ENCODE measurements at places on chromosomes 11 and 22.

GRCh38 chr11:113048820-113049768 is 87.9 kb downstream of the NCAM1 start:
- DNase-seq = no peak

DNA sequence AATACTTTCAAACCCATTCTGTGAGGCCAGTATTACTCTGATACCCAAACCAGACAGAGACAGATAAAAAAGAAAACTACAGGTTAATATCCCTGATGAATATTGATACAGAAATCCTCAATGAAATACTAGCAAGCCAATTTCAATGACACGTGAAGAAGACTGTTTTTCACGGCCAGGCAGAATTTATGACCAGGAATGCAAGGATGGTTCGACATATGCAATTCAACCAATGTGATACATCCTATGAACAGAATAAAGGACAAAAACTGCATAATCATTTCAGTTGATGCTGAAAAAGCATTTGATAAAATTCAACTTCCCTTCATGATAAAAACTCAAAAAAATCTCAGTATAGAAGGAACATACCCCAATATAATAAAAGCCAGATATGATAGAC is 44.5 kb downstream of the SLC22A24 start:
- DNase-seq = no peak

DNA sequence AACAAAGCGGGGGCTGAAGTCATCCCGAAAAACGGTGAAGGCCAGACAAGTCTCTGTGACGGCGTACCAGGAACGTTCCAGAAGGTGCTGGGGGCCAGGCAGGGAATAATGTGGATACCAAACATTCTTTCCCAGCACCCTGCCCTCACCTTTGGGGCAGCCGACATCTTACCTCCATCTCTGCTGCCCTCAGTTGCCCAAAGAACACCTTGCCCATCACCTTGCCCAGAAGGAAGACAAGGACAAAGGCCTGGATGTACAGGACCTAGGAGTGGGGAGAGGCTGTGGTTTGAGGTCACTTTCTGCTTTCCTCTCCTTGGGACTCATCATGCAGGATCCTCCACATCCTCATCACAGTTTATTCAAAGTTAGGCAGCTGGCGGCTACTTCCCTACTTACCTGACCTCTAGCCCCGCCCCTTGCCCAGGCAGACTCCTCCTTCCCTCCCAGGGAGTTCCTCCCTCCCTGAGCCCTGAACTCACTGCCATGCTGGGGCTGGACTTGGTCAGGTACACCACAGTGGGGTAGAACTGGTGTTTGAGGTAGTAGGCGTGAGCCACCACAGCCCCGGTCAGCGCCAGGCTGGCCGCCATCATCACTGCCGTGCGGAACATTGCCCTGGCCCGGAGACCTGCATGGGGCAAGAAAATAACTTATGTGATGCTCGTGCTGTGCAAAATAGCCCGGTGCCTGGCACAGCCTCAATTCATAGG is 1.2 kb downstream of the SYVN1 start:
- no peak for DNase-seq

DNA sequence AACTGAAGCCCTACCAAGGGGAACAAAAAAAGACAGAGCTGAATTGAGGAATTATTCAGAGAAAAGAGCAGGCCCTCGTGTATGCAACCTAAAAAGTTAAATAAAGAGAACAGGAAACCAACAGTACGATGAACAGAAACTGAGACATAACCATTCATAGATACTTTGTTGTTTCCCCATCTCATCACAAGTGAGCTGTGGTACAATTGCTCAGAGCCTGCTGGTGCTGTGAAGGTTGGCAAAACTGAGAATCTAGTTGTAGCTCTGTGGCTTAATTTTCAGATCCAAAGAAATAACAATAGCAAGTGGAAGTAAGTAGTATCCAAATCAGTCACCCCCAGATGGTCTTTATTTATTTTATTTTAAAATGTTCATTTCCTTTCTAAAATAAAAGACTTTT is 37.7 kb upstream of the BLID start:
- DNase-seq = no peak

DNA sequence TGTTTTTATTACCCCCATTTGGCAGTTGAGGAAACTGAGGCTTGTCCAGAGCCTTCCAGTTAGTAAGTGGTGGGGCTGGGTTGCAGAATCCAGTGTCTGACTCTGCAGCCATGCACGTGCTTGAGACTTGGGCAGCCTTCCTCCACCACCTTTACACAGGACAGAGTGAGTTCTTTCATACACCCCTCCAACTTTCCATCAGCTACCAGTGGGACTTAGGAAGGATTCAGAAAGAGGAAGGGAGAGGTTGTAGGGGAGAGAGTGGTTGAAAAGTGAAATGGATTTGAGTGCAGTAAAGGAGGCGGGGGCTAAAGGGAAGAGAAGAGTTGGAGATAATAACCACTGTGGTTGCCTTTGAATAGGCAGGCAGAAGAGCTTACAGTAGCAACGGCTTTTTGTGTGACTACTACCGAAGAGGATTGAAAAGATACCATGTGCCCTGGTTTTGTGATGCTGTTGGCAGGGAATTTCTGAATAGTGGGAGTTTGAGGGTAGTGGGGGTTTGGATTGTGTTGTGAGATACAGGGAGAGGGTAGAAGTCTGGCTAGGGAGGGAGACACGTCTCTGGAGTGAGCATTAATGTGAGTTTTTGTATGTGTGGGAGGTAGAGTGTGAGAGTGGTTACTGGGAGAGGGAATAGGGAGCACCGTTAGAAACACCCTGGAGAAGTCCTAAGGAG is 1.7 kb downstream of the UVRAG start:
- DNase-seq = no peak

DNA sequence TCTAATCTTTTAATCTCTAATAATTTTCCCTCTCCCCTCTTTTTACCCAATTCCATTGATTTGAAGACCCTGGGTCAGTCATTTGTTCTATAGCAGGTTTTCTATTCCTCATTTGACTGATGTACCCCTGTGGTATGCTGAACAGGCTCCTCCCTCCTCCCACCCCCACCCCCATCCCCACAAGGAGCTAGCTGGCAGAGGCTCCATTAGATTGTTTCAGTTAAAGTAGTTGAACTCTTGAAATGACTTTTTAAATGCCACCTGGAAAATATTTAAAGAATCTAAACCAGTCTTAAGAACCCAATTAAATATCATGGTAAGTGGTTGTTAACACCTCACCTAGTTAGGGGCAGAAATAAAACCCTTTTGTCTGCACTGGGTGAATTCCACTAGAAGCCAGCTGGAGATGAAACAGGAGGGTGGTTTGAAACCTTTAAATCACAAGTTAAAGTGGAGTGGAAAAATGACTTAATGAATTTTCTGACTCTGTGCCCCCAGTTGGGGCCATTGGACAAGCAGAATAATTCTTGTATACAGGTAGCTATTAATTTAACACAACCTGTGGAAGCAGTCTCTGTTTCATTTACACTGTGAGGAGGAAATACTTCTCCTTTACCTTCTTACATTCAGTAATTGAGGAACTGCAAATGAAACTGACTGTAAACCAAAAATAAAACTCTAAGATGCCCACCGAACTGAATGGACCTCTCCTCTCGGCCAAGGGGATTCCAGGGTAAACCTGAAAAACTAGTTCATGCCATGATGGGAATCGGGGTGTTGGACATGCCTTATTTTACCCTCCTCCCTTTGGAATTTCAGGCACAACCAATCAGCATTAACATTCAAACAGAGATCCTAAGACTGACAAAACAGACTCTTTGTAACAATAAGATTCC is 30.7 kb downstream of the PRR5L start:
- DNase-seq = no peak

DNA sequence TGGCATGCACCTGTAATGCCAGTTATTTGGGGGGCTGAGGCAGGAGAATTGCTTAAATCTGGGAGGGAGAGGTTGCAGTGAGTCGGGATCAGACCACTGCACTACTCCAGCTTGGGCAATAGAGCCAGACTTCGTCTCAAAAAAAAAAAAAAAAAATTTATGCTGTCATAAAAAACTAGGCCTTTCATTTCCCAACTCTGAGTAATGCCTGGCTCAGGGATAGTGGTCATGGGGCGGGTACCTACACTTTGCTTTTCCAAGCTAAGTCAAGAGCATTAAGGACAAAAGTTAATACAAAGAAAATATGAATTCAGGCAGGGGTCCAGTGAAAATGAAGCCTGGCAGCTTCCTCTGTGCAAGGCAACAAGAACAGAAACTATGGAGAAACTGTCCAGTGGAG is 16.3 kb downstream of the CPSF7 start:
- no peak for DNase-seq

GRCh38 chr11:74100735-74101134 is 70.1 kb downstream of the C2CD3 start:
- DNase-seq = no peak

DNA sequence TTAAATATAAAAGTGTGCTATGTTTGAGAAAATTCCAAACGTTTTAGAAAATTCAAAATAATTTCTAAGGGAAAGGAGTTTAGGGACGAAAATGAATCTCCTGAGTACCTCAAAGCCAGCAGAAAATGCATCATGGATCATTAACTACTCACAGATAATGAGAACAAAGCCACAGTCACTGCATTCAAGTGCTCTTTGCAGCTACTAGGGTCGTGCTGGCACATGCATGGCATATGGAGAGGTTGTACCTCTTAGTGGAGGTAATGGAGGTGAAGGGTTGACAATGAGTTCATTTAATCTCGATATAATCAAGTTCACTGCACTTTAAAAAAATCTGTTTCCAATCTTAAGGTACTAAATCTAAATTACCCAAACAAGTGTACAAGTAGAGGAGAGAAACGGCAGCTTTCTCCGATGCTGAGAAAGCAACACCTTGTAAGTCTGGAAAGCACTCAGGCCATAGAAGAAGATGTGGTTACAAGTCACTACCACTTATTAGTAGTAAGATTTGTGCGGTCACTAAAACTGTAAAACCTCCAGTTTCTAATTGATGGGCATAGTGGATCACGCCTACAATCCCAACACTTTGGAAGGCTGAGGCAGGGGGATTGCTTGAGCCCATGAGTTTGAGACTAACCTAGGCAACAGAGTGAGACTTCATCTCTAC is 261.1 kb upstream of the ANO3 start:
- DNase-seq = no peak

DNA sequence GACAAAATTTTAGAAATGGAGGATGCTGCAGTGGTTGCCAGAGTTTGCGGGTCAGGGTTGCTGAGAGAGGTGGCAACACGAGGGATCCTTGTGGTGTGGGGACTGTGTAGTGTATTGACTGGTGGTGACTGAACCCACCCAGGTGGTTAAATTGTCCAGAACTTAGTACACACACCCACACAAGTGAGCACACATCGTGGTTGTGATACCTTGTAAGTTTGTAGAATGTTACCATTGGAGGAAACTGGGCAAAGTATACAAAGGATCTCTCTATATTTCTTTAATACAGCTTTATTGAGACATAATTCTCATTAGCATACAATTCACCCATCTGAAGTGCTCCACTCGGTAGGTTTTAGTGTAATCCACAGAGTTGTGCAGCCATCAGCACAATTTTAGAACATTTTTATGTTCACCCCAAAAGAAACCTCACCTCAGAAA is 56.1 kb downstream of the MED15 start:
- no peak for DNase-seq

DNA sequence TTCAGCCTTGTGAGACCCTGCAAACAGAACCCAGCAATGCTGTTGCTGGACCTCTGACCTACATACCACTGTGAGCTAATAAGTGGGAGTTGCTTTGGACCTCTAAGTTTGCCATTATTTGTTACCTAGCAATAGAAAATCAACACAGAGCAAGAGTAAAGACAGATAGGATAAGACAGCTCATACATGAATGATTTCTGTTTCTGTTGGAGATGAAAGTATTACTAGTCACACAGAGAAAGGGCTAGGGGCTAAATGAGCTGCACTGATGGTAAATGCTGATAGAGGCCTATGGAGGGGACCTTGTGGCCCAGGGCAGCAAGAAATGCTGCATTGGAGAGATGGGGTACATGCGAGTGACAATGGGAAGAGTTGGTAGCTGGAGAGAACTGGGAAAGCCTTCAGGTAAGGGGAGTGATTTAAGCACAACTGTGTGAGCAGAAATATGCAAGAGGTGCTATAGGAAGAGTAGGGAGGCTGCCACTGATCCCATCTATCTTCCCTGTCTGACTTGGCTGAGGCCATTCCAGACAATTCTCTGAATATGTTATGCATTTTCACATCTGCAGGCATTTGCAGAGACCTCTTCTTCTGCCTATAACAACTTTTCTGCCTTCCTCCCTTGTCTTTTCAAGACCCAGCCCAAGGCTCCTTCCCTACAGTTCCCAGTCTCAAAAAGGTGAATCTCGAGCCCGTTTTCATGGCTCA is 46.1 kb upstream of the SYN3 start:
- no peak for DNase-seq

DNA sequence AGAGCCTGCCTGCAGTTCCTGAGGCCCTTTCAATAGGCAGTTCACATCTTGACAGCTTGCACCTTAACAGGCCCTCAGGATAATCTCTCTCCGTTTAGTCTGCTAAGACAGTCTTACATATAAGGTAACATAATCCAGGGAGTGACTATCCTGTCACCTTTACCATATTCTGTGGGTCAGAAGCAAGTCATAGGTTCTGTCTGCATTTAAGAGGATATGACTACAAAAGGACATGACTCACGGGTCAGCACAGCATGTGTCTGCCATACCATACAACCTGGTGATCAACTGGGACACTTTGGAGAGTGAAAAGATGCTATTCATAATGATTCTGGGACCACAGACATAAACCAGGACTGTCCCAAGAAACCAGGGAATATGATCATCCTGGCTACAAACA is 611.1 kb downstream of the SOX6 start:
- DNase-seq = no peak

DNA sequence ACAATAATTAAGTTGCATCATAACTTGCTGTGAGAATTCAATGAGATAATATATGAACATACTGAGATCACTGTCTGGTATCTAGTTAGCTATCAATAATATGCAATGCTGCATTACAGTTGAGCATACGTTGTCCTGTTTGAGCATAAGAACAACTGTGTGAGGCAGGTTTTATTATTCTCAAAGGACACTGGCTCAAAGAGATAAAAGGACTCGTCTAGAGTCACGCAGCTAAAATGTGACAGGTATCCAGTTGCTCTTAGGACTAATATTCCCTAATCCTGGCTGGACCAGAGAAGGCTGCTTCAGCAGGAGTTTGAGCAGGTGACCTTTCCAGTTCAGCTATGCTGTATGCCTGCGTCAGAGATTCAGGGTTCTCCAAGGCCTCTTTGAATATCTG is 92.5 kb downstream of the PLEKHA7 start:
- DNase-seq = no peak

DNA sequence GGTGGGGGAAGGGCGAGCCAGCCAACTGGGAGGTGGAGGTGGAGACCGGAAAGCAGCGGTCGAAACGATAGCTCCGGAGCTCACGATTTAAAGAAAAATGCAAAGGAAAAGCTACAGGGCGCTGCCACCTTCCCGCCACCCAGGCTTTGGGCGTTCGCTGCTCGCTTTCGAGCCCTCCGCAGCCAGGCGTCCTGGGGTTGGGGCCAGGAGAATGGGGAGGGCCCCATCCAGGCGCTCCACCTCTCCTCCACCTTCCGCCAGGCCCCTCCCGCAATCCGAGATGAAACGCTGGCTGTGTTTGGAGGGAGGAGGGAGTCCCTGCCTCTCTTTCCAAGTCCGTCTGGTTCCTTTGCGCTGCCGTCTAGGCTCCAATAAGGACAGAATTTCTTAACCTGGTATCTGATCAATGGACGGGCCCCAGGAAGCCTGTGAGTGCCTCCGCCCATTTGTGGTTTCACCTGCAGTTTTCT is 483 bp upstream of the ABTB2 start:
- DNase-seq = no peak

All from AG04449 (cell line).